ENCODE measurements at places on chromosomes 3 and 15. TPM values are rescaled to one million over a fixed set of nuclear protein-coding genes. Genes with fewer than 3 reads are reported as not detected.

- no peak for DNase-seq
These were observed 2.1 kb downstream of the IDH2 start for GRCh38 chr15:90099868-90100831.

GRCh38 chr15:49287481-49287880, 117.4 kb downstream of the GALK2 start:
- no peak for DNase-seq

DNA sequence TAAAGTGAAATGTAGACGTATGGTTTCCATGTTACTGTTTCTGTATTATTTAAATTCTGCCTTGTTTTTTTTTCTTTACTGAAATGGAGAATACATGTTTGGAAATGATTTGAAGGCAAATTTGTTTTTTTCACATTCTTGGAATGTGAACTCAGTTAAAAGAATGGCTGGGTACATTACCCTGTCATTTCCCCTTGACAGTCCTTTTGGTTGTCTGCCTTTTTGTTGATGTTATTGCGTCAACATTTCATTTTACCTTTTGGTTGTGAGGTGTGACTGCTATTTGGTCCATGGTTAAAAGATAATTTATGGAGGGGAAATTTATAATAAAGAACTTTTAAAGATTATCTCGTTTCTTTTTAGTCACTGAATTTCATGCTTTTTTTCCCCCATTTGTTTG, 3.2 kb upstream of the GPR171 start:
- DNase-seq, result no peak

GRCh38 chr3:169389925-169390253, 273.6 kb downstream of the MECOM start:
- no peak for DNase-seq

DNA sequence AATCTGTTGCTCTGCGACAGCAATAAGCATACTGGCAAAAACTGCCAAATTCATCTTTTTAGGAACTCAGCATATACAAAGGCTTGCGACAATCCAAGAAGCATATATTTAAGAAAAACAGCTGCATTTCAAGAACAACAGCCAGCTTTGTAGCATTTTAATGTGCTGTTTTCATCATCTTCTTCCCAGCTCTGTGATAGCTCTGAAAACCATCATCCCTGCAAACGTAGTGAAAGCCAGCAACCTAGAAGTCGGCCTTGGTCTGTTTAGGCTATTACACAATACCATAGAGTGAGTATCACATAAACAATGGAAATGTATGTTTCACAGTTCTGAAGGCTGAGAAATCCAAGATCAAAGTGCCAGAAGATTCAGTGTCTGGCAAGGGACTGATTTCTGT, 187.5 kb downstream of the NAALADL2 start:
- DNase-seq, result no peak

DNA sequence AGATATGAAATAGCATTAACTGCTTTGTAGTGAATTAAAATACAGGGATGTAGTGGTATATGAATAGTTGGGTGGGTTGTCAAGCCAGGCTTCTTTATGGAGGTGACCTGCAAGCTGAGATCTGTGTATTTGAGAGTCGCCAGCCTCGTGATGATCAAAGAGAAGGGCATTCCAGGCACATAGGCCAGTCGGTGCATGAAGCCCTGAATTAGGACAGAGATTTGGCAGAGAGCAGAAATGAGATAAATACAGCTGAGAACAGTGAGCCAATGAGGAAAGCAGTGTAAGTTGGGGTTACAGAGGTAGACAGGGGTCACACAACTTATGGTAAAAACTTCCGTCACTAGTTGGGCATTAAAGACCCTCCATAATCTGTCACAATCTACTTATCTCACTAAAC, 641.9 kb downstream of the OTOL1 start:
- DNase-seq, result no peak

DNA sequence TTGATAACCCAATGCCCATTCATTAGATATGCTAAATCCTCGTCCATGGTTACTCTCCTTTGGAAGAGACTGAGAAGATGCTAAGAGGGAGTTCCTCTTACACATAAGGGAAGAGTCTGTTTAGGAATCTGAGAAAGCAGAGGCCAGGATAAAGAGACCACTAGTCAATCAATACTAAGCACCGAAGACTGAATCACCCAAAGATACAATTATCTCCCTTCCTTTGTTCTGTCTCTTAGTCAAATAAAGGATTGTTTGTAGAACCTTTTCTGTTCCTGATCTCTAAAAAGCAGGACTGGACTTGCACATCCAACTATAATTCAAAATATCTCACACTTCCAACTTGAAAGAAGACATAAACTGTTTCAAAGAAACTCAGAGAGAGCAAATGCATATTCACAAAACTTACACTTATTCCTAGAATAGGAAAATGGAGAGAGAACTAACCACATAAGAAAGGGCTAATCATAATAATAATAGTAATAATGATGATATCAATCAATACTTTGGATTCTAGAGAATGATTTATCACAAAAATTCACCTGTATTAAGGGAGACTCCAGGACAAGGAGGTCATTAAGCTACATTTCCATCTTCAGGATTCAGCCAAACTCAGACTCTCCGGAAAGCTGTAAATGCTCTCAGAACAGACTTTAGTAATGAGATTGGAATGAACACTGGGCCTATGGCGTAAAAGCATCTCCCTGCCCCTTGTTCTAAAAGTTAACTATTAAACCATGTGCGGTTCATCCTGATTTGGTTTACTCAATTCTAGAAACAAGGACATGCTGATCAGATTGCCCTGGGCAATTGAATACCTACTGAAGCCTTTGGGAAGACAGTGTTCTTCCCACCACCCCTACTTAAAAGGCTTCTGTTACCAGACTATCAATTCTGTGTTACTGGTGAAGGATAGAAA, 401.5 kb downstream of the ZBTB20 start:
- DNase-seq, result peak; percentile 67

DNA sequence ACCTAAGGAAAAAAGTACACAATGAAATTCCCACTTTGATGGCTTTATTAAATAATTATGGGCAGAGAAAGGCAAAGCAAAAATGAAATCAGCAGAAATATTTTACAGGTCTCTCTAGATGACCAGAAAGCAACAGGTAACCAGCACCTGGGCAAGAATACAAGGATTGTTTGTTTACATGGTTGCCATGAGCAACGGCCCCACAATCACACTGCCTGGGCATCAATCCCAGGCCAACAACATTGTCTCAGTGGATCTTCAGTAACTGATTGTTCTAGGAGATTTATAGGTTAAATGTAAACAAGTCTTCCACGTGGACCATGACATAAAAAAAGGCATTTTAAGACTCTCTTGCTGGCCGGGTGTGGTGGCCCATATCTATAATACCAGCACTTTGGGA, 82.6 kb downstream of the PDZRN3 start:
- no peak for DNase-seq

DNA sequence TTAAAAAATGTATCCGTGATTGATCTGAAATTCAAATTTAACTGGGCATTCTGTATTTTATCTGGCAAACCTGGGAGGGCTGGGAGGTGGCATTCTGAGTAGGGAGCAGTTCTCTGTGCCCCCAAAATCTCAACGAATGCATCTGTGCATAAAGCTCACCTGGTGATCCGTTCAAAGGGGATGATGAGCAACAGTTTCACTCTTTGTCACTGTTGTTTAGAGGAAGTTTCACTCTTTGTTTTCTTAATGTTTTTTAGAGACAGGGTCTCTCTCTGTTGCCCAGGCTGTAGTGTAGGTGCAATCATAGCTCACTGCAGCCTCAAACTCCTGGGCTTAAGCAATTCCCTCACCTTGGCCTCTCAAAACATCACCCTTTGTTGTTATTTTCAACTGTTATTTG, 186.7 kb downstream of the SSR3 start:
- DNase-seq, result no peak

GRCh38 chr3:71694358-71694999, 30.7 kb downstream of the EIF4E3 start:
- DNase-seq, result no peak

DNA sequence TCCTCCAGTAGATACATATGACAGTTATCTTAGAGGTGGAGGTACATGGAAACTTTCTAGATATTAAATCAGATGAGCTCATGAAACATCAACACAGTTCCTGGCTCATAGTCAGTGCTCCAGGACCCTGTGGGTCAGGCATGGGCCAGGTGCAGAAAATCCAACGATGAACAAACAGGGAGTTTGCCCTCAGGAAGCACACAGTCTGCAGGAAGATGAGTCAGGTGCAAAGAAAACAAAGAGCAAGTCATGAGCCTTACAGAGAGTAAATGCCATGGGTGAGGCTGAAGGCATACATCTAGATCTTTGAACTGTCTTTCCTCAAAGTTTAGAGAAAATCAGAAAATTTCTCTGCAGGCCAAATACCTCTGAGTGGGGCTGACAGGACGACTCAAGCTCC, 184.2 kb upstream of the TPM1 start:
- no peak for DNase-seq

- DNase-seq, result no peak
These were observed 111.1 kb downstream of the P3H2 start for GRCh38 chr3:190009614-190010013.

GRCh38 chr3:58573640-58574039, 3.6 kb downstream of the FAM107A start:
- no peak for DNase-seq

GRCh38 chr15:38687340-38687739, 122.7 kb upstream of the RASGRP1 start:
- no peak for DNase-seq

DNA sequence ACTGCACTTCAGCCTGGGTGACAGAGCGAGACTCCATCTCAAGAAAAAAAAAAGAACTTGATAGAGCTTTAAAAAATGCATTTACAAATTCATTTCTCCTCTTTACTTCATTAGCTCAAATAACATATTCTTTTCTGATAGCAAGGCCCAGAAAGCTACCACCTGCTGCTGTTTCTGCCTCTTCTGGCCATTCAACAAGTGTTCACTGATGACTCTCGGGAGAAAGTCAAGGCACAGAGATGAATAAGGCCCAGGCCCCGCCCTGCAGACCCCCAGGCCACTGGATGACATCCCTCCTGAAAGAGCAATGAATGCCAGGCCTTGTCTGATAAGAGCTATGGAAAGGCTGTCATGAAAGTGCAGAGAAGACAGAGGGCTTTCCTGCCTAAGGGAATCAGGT, 13.6 kb upstream of the TSEN2 start:
- no peak for DNase-seq

DNA sequence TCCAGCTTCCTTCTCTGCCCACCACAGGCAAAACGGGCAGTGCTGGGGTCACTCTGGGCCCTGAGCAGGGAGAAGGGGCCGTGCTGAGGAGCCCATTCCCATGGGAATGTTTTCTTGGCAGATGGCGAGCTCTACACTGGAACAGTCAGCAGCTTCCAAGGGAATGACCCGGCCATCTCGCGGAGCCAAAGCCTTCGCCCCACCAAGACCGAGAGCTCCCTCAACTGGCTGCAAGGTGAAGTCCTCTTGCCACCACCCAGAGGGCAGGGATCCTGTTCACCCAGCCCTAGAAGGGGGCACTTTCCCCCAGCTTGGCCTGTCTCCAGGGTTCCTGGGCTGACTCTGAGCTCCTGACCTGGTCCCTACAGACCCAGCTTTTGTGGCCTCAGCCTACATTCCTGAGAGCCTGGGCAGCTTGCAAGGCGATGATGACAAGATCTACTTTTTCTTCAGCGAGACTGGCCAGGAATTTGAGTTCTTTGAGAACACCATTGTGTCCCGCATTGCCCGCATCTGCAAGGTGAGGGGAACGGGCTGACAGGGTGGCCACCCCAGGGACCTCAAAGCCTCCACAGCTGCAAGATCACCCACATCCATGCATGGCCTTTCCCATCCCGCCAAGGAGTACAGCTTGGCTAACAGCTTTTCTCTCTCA, 12.4 kb downstream of the CIB1 start:
- peak; percentile 74 for DNase-seq

DNA sequence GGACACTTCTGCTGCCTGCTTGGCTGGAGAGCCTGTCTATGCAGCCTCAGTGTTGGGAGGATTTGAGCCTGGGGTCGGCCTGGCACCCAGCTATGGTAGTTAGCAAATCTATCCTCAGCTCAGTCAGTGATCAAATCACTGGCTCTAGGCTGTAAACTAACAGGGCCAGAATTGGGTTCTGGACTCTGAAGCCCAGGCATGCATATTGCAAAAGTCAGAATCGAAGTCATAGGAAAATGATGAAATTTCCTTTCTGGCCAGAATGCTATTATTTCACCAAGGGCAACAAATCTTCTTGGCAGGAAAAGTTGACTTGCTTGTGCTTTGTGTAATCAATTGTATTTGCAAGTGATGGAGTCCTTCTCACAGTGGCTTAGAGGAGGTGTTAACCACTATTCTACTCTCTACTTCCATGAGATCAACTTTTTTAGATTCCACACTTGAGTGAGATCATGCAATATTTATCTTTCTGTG, 482.6 kb upstream of the TPRG1 start:
- DNase-seq, result no peak

- DNase-seq, result no peak
These were observed 366.8 kb upstream of the UMPS start for GRCh38 chr3:124363476-124363875.

- DNase-seq, result no peak
These were observed 22.7 kb downstream of the GOLGA6L2 start for GRCh38 chr15:23424111-23424904.

DNA sequence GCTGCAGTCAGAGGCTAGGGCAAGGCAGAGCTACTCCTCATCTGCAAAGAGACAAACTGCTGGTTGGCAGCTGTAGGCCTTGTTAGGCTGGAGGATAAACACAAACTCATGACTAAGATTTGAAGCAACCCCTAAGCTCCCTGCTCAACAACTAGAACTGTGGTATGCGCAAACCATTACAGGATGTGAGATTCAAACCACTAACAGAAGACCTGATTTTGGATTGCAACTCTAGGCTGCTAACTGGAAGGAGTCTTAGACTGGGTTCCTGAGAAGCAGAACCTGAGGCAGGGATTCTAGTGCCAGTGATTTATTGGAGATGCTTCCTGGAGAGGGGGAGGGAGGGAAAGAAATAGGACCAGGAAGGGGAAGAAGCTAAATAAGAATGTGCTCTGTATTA, 22.5 kb downstream of the CCR4 start:
- DNase-seq, result no peak

- DNase-seq, result no peak
These were observed 105.2 kb upstream of the RNF7 start for GRCh38 chr3:141632779-141633374.

DNA sequence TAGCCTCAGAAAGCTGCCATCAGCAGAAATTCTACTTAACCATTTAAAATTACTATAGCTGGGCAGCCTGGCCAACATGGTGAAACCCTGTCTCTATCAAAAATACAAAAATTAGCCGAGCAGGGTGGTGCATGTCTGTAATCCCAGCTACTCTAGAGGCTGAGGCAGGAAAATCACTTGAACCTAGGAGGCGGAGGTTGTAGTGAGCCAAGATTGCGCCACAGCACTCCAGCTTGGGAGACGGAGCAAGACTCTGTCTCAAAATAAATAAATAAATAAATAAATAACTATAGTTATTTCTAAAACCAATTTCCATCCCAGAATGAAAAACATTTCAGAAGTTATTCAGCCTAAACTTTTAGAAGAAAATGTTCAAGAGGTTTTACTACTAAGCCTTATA, 25.1 kb downstream of the LRRFIP2 start:
- DNase-seq, result no peak

- no peak for DNase-seq
These were observed 226.8 kb downstream of the PLCL2 start for GRCh38 chr3:17111586-17111985.

GRCh38 chr3:47003461-47004368, 24.2 kb downstream of the NBEAL2 start:
- DNase-seq, result no peak

MINAR1 gene
- 0.34 TPM for total RNA-seq

SYNPR gene
- total RNA-seq, result not detected

CCDC13 gene
- 0.82 TPM for total RNA-seq

ZDHHC23 gene
- total RNA-seq, result 9.0 TPM

CFAP100 gene
- total RNA-seq, result not detected

PLCB2 gene
- total RNA-seq, result 4.0 TPM

ACTRT3 gene
- total RNA-seq, result not detected

STT3B gene
- 165 TPM for total RNA-seq

Measured in Caco-2 (cell line).